CD4-positive, alpha-beta T cell treated with Interleukin-21 for 1 hour (primary cell): ENCODE measurements at places on chromosomes 12 and 14.

DNA sequence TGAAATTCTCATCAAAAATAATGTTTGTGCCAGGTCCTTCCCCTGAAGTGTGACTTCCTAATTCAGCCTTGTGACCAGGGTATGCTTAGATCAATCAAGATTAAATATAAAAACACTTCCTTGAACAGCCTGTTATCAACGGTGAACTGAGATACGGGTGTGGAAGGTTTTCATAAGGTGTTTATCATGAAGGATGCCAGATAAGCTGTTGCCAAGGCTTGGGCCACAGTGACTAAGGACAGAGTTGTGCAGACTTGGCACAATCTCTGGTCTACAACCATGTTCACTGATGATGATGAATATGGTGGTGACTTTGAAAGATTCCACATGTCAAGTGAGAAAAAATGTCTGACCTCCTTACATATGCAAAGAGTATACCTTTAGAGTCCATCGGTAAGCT lies 51.3 kb upstream of the LIN7A start:
- no peak for DNase-seq

DNA sequence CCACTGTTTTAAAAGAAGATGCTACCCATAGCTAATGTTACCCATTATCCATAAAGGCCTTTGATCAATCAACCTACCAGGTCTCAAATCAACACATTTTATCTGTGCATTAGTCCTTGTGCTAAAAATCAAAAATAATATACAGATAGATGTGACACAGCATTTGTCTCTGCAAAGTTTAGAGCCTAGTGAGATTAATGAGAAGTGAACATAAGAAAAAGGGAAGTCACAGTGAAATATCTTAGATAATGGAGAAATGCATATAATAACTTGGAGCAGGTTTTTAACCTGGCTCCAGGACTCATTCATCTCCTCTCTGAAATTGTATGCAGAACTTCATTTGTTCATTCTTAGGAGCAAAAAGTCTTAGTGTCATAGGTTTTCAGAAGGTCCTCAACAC lies 7.2 kb downstream of the PDE3A start:
- DNase-seq, result no peak

GRCh38 chr14:98946940-98947339 lies 325.1 kb downstream of the BCL11B start:
- DNase-seq, result no peak

DNA sequence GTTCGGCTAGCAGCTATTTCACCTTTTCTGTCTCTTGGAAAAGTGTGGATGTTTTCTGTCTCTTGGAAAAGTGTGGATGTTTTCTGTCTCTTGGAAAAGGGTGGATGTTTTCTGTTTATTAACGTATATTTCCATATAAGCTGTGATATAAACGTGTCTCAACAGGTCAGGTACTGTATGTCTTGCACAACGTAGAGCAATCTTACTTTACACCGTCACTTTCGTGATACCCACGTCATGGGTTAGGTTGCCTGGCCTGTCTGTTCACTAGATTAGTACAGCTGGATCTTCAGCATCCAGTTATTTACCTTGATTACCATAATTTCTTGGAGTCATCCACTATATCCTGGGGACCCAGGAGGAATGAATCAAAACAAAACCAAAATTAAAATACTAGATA lies 14.1 kb downstream of the CLEC7A start:
- DNase-seq, result no peak

DNA sequence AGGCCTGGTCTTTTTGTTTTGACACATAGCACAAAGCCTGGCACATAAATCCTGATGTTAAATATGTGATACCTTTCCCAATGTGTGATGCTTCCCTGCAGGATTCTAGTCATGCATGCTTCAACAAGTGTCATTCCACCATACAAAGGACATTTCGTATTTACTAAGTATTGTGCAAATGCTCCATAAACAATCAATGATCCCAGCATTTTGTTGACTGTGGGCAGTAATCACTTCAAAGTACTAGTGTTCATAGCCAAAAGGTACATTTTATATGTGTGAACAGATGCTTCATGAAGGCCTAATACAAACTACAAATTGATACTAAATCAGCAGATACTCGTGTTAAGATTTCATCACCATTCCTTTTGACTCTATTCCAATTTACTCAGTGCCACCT lies 4.4 kb downstream of the CCNB1IP1 start:
- no peak for DNase-seq

DNA sequence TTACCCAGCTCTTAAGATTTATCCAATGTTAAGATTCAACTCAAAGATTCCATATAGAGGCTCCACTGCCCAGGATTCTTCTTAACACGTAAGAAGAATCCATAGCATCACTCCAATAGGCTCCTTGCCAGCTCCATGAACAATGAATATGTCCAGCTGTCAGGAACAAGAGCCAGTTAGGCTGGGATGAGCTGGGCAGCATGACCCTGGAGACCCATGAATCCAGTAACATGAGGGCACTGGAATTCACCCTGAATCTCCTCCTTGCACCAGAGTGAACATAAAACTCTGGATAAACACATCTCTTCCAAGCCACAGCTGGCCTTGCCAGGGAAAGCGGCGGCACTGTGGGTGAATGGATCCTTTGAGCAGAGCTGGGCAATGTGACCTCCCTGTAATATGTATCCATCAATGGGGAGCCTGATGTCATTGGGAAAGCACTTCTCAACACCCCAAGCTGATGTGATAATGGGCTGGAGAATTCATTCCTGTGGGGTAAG lies 24.4 kb upstream of the TC2N start:
- DNase-seq, result no peak

DNA sequence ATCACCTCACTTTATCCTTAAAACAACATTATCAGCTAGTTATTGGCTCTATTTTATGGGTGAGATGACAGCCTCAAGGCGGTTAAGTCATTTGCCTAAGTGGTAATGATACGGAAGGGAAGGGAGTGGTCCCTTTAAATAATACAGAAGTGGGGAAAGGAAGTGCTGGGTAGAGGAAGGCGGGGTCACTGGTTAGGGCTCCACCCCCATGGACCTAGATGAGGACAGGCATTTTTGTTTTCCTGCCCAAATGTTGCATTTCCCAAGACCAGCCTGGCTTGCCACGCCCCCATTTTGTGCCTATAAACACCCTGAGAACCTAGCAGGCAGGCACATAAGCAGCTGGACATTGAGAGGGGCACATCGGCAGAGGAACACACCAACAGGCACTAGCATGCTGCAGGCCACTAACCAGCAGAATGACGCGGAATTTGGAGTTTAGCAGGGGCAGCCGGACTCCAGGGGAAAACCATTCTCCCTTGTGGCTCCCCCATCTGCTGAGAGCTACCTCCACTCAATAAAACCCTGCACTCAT lies 100.9 kb downstream of the EPS8 start:
- DNase-seq, result peak; percentile 6

DNA sequence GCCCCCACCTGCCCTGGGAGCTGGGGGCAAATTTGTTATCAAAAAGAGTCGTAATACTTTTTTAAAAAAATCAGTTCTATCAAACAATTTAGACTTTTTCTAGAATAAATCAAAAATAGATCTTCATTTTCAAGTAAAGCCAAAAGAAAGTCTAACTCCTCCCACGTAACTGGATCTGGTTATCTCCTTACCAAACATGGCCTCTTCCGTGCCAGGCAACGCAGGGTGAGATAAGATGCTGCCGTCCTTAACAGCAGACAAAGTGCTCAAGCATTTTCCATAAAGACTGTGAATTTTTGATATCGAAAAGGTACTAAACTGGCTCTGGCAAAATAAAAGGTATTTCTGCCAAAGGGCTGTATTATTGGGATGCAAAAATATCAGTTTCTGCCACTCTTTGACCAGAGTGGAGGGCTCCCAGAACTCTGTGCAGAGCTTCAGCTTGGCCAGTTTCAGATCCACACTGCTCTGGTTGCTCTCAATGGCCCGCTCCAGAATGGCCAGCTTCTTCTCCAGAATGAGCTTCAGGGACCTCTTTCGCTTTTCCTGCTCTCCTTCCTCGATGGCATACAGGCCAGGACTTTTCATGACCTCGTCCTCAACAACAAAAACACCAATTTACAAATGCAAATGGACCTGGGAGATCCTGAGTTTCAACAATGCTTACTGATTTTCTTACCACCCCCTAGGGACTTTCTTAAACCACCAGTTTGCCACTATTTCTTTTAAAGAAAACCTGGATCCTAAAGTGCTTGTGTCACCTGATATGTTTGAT lies 29.0 kb downstream of the NRDE2 start:
- no peak for DNase-seq

DNA sequence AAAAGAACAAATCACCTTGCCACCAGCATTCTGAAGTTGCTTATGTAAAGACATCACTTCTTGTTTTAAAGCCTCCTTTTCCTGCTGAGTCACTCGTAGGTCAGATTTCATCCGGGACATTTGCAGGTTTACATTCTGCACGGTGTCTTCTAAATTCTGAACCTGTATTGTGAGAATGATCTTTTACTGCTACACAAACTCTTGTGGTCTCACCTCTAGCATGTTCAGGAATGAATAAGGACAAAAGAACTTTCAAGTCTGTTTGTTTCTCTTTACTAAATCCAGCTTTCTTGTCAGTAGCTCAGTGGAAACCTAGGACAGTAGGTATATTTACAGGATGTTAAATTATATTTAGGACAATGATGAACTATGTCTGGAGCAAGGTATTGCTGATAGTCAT lies 73.5 kb upstream of the SAV1 start:
- DNase-seq, result no peak
